Type B pancreatic cell (in vitro differentiated cells): ENCODE measurements at places on chromosomes 12 and 14.

GRCh38 chr14:73955674-73956073 lies 5.6 kb downstream of the COQ6 start:
- no peak for DNase-seq

DNA sequence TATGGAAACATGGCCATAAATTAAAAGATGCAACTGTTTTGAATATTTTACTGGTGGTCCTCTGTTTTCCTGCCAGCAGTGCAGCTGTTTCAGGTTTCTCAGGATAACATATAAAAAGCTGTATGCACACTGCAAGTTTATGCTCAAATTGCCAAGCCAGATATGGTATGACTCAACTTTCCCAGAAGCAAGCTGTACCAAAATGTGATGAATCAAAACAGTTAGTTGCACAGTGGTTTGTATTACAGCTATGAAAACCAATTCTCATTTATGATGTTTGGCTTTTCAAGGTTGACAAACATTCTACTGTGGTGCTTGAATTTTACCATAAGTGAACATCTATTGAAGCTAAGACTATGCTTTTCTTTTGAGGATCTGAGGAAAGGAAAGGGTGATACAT lies 15.5 kb downstream of the TRMT5 start:
- no peak for DNase-seq

DNA sequence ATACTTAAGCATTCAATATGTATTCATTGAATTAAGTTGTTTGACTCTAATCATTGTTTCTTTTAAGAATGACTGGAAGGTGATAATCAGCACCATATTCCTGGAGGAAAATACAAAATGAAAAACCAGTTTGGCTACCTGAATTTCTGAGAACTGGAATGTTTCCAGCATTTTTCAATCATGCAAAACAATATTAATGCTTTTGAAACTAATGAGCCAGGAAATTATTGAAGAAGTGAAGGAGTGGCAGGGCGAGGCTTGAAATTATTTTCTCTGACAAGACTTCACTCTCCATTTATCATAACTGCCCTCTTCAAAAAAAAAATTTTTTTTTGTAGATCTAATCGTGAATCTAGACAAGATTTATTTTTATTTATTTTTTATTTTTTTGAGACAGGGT lies 19.0 kb downstream of the TMEM19 start:
- no peak for DNase-seq

GRCh38 chr12:79997096-79997791 lies 62.3 kb upstream of the PPP1R12A start:
- DNase-seq, result no peak

DNA sequence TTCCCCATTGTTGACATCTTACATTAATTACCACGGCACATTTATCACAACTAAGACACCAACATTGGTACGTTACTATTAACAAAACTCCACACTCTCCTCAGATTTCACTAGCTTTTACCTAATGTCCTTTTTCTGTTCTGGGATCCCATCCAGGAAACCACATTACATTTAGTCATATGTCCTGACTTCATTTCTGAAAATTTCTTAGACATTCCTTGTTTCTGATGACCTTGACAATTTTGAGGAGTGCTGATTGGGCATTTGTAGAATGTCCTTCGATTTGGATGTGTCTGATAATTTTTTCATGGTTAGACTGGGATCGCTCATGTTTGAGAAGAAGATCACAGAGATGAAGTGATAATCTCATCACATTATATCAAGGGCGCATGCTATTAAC lies 34.6 kb upstream of the ACSM4 start:
- DNase-seq, result no peak
